ENCODE measurements at places on chromosomes 7 and 10. TPM values are rescaled to one million over a fixed set of nuclear protein-coding genes. Genes with fewer than 3 reads are reported as not detected.

The PLEKHS1 gene
- total RNA-seq, result not detected

The DENND2A gene
- not detected for total RNA-seq

The FBXL13 gene
- total RNA-seq, result 0.99 TPM

The EPHB6 gene
- 7.3 TPM for total RNA-seq

The ADAM8 gene
- total RNA-seq, result 143 TPM

The NEBL gene
- total RNA-seq, result 0.59 TPM

The ZNF248 gene
- total RNA-seq, result 7.9 TPM

GRCh38 chr10:101770331-101771215 lies 5.3 kb downstream of the FGF8 start:
- no peak for DNase-seq

GRCh38 chr10:45249978-45250693 lies 65.3 kb downstream of the OR13A1 start:
- DNase-seq, result peak; percentile 74

GRCh38 chr7:16786257-16786656 lies 18.5 kb downstream of the AGR2 start:
- DNase-seq, result no peak

DNA sequence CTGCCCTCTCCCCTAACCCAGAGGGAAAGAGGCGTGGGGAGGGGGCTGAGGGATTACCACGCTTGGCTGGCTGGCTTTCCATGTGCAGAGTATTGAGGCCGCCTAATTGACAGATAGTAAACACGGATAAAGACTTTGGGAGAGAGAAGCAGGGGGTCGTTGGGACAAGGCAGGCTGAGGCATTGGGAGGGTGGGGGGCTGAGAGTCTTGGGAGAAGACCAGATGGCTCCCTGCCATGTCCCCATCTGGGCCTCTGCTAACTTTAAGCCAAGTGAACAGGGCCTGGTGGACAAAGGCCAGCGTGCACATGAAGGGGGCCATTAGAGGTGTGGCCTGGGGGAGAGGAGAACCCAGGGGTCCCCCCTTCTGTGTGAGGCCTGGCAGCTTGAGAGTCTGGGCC lies 55.4 kb upstream of the MXI1 start:
- DNase-seq, result no peak

DNA sequence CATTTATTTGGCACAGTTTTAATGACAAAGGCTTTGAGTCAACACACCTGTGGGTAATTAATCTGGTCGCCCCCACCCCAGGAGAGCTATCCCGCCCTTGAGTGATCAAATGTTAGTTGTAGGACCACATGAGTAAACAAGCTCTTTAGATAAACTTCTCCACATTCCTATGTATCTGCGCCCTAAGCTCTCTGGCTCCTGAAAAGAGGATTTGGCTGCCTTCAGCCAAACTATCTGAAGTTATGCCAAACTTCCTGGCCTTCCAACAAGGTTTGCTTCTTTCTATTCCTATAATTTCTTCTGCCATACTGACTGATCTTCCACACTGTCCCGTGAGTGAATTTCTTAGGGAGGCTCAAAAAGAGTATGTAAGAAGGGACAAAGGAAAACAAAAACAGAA lies 134.2 kb downstream of the RALA start:
- no peak for DNase-seq

GRCh38 chr7:105587909-105588635 lies 6.8 kb upstream of the EFCAB10 start:
- no peak for DNase-seq

DNA sequence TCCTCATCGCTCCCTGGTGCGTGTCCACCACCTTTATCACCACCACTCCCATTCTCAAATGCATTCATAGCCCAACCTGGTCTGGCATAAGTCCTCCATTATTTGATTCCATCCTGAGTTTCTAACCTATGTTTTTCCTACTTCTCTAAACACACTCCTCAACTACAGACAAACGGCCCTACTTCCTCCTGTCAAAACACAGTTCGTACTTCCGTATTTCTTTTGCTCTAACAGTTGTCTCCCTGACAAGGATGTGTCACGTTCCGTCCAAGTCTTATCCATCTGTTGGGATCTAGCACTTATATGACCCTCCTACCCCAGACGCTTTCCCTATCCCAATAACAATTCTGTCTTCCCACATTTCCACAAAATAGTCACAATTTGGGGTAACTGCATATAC lies 46.8 kb downstream of the DOCK4 start:
- DNase-seq, result no peak

DNA sequence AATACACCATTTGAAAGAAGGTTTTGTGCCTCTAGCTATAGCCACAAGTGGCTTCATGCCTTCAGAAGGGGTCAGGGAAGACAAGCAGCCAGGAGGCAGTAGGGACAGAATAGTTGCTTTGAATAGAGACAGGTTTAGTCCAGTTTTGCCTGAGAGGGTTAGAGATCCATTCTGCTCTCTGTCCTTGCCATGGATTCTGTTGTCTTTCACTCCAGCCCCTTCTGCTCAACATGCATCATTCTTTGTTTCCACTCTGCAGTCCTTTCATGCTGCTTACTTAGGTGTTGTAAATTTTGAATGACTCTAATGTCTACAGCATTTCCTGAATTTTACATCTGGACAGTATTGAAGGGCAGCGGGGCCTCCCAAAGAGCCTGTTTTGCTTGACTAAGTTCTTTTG lies 60.3 kb downstream of the CNTNAP2 start:
- no peak for DNase-seq

DNA sequence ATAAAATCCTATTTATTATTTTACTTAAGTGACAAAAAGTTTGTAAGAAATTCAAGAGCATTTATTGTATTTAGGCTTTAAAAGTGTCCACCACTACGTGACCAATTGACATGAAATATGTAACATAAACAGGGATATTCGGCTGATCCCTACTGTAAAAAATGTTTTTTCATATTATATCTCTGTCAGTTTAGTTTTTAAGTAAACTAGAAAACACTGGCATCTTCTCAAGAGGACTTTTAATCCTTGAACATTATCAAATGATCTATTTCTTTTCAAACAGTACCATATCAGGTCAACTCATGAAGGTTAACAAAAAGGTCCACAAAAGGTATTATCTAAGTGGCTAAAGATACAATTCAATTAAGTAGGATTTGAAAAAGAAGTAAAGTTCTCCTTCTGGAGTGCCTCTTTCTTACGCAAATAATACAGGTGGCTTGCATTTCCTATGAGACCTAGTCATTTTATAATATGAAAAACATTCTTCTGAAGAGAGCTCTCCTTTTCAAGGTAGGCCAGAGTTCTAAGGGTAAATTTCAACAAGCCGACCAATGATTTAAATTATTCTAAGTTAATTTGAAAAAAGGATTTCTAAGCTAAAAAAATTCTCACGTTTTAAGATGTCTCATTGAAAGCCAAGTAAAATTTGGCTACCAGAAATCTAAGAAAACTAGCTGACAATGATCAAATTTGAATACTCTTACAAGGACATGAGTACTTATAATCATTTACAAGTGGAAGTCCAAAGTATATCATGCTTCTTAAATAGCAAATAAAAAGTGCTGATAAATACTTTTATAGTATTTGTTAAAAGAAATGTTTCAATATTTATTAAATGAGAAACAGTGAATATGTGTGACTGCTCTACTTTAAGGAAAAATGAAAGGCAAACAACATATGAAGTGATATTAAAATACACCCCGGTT lies 133.5 kb downstream of the NRBF2 start:
- no peak for DNase-seq
